Hippocampal formation (tissue), 2 donors: ENCODE measurements at places on chromosomes 11 and 22.

DNA sequence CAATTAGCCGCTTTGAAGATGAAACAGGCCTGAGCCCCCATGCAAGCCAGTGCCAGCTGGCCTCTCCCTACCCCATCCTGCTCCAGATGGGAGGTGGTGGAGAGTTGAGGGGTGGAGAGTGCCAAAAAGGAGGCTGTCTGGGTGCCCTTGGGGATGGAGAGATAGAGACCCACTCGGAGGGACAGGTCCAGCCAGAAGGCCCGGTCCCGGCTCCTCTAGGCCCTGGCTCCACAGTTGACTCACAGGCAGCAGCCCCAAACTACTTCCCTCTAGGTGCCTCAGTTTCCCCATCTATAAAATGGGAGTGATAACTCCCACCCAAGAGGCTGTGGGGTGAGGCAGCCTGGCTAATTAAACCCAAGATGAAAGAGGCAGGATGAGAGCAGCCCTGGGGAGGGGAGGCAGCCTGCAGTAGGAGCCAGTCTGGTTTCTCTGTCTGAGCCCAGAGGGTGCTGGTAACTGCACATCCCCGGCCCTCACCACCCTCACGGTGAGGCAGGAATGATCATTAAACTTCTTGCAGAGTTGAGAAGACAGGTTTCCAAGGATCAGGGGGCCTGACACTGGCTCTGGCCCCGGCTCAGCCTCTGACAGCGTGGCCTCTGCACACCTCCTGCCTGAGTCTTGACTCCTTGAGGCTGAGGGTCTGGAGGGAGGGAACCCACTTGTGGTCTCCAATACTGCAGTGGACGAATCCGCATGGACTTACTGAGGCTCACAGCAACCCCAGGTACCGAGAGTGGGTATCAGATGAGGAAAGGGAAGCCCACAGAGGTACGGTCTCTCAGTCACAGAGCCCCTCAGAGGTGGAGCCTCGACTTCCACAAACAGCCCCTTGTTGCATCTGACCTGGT is 1.4 kb upstream of the AP5B1 start:
- no peak for DNase-seq

- no peak for DNase-seq
These were observed 2245.0 kb upstream of the RAG2 start for GRCh38 chr11:38842991-38843390.

GRCh38 chr11:70912226-70912840 is 340.0 kb downstream of the SHANK2 start:
- no peak for DNase-seq

DNA sequence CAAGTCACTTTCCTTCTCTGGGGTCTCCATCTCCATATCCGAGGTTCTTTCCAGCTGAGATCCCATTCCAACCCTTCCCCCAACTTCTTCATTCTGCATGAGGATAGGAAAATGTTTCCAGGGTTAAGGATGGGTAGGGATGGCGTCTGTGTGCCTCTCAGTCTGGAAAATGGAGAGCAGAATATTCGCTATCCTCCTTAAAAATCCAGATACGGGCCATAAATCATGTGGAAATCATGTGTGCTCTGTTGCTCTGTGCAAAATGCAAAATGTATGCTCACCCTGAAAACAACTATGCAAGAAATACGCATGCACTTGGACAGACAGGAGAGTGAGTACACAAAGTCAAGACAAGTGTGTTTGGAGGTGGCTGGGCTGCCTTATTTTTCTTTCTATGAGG is 3.2 kb downstream of the CREB3L1 start:
- no peak for DNase-seq

GRCh38 chr11:65506290-65506771 is 7.5 kb downstream of the MALAT1 start:
- no peak for DNase-seq

- no peak for DNase-seq
These were observed 45.4 kb downstream of the IGF2 start for GRCh38 chr11:2093575-2094353.

- no peak for DNase-seq
These were observed 29.7 kb upstream of the NXPE4 start for GRCh38 chr11:114625294-114625693.

- no peak for DNase-seq
These were observed 200.9 kb downstream of the AASDHPPT start for GRCh38 chr11:106278391-106278790.

GRCh38 chr11:131430473-131431208 is 60.2 kb downstream of the NTM start:
- no peak for DNase-seq

- DNase-seq: no peak
These were observed 24.2 kb upstream of the PPARA start for GRCh38 chr22:46125816-46126765.

GRCh38 chr22:38623351-38623750 is 32.8 kb downstream of the FAM227A start:
- DNase-seq: no peak

DNA sequence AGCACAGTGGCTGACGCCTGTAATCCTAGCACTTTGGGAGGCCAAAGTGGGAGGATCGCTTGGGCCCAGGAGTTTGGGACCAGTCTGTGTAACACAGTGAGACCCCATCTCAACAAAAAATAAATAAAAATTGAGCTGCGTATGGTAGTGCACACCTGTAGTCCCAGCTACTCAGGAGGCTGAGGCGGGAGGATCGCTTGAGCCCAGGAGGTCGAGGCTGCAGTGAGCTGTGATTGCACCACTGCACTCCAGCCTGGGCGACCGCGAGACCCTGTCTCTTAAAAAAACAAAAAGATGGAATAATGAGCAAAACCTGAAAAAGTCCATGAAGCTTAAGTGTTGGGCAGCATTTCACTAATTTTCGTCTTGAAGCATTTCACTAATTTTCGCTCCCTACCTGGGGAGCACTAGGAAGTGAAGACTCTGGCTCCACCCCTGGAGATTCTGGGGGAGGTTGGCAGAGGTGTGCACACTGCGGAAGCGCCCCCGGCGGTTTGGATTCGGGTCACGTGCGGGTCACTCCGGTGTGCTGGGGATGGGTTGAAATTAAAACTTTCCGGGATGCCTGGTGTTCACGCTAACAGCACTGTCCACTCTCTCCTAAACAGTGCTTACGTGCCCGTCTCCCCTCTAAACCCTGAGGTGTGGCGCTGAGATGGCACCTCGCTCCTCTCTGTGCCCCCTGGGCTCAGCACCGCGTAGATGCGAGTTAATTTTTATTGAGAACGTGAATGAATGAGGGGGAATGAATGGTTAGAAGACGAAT is 906 bp upstream of the NAA40 start:
- no peak for DNase-seq

GRCh38 chr11:90178751-90179150 is 44.1 kb downstream of the CHORDC1 start:
- no peak for DNase-seq

GRCh38 chr22:24460418-24461089 is 33.2 kb downstream of the ADORA2A start:
- no peak for DNase-seq

DNA sequence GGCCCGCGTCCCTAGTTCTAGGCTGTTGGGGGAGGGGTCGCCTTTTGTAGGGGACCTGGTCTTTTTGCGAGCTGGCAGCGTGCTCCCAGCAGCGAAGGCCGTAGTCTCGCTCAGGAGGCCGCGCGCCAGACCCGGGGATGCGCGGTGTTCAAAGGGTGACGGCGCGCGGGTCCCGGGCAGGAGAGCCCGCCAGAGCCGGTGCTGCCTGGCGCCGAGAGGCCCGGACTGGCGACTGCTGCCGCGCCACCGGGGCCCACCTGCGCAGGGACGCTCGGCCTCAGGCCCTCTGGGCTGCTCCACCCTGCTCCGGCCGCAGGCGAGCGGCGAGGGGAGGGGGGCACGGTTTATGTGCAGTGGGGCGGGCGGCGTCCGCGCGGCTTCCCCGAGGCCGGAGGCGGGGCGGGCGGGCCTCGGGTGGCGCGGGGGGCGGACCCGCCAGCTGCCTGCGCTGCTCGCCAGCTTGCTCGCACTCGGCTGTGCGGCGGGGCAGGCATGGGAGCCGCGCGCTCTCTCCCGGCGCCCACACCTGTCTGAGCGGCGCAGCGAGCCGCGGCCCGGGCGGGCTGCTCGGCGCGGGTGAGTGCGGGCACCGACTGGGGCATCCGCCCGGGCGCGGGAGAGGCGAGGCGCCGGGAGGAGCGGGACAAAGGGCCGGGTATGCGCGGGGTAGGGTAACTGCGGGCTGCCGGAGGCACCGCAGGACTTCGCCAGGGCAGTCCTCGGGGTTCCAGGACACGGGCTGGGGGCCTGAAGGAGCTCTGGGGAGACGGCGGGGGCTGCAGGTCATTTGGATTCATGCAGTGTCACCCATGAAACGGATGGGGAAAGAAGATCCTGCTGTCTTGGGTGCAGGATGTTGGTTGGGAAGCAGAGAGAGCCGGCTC is at the start of gene PRSS23:
TSS of gene PRSS23 (plus strand) at position 467 of the 884 bp plus-strand sequence. CDS start 7,102 bp downstream, outside the sequence.
- no peak for DNase-seq

- peak; percentile 71 for DNase-seq
These were observed 85.5 kb downstream of the ST3GAL4 start for GRCh38 chr11:126440792-126441514.

DNA sequence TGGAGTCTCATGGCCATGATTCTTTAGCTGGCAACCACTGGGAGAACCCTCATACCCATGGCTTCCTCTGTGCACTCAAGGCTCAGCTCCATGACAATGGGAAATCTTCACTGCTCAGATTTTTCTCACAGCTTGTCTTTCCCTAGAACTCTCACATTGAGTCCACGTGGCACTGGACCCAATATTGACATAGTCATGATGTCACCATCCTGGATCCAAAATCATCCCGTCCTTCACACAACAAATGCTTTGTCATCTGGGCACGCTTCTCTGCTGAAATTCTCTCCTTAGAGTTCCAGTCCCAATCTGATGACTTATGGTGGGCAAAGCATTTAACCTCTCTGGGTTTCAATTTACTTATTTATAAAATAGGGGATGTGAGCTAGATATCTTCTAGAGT is 37.7 kb upstream of the CD44 start:
- no peak for DNase-seq

DNA sequence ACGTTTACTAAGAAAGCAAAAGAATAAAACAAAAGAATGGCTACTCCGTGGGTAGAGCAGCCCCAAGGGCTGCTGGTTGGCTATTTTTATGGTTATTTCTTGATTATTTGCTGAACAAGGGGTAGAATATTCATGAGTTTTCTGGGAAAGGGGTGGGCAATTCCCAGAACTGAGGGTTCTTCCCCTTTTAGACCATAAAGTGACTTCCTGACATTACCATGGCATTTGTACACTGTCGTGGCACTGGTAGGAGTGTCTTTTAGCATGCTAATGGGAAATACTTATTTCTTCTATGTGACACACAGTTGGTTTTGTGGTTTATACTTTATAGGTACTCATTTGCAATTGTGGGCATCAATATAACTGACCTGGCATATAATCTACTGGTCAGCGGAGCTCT is 56.3 kb downstream of the SLN start:
- no peak for DNase-seq

- DNase-seq: no peak
These were observed 29.9 kb downstream of the PIWIL3 start for GRCh38 chr22:24744638-24745037.

- DNase-seq: no peak
These were observed 50.3 kb downstream of the TEAD1 start for GRCh38 chr11:12724301-12725054.

GRCh38 chr22:30016596-30016995 is 63.7 kb upstream of the HORMAD2 start:
- no peak for DNase-seq

DNA sequence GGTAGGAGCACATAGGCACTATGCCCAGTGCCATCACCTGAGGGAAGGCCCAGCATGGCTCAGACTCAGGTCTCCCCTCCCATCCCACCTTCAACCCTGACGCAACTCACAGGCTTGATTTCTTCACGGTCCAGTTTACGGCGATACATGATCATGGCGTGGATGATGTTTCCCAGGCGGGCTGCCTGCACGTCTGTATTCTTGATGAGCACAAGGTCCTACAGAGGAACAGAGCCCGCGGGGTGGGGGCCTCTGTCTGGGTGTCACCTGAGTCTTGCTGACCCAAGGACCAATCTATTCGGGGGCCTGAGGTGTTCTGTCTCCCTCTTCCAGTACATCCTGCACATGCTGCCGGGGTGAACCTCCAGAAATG is 3.9 kb downstream of the CPT1B start:
- DNase-seq: no peak

GRCh38 chr11:114482114-114482513 is 42.8 kb downstream of the REXO2 start:
- no peak for DNase-seq

- DNase-seq: no peak
These were observed 14.6 kb downstream of the PLXNB2 start for GRCh38 chr22:50292643-50293440.

GRCh38 chr11:117369534-117369933 is 41.9 kb downstream of the CEP164 start:
- no peak for DNase-seq

- peak; percentile 73 for DNase-seq
These were observed 43.2 kb upstream of the BLID start for GRCh38 chr11:122159173-122159721.

DNA sequence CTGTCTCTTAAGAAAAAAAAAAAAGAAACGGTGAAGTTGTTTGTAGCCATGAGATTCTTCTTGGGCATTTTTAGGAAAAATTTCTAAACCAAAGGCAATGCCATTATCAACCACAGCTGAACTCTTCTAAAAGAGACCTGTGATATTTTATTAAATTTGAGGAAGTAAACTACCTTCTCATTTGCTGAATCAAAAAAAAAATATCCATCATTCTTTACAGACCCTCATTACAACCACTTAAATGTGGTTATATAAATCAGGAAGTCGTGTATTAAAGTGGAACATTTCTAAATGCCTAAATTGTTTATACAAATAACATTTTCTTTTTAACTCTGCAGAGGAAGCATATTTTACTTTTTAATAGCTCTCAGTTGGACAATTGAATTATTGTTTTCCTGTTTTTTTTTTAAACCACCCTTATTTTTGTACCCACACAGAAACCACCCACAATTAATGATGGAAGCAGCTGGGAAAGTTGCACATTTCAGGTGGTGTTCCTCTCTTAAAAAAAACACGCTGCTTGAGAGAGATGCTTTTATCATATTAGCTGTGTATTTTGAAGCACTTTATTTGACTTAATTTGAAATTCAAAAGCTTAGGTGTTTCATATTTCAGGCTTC is 91.2 kb downstream of the ARHGAP42 start:
- DNase-seq: no peak

DNA sequence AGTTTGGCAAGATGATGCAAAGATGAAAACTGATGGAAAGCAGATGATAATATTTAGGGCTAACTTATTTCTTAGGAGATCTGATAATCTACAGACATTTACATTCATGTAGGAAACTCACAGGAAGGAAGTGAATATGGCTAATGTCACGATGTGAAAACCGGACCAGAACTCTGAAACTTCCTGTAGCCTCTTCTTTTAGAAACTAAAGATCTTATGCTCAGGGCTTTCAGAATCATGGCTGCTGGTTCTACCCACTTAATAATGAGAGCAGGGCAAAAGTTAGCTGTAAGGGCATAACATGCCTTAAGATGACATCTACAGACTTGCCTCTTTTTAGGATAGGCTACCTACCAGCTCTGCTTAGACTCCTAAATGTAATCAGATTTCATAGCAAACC is 15.2 kb downstream of the CPSF7 start:
- DNase-seq: no peak

GRCh38 chr22:35425971-35426800 is 26.2 kb downstream of the MCM5 start:
- no peak for DNase-seq
